ENCODE measurements at places on chromosomes 1 and 21. TPM values are rescaled to one million over a fixed set of nuclear protein-coding genes. Genes with fewer than 3 reads are reported as not detected.

- DNase-seq, result no peak
Observed at GRCh38 chr21:46083791-46084561, 13.9 kb upstream of the COL6A2 start.

DNA sequence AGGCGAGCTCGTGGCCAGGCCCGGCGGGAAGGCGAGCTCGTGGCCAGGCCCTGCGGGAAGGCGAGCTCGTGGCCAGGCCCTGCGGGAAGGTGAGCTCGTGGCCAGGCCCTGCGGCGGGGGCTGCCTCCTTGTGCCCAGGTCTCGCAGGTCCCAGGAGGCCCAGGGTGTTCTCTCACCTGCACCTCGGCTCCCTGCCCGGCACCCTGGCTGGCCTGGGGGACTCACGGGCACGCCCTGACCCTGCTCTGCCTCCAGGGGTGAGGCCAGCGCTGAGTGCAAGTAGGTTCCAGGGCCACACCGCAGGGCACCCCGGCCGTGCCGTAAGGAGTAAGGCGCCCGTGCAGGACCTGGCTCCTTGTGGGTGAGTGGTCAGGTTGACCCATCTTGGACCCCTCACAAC is 4.4 kb downstream of the SDF4 start:
- no peak for DNase-seq

GRCh38 chr1:150615346-150616201 is 13.8 kb downstream of the ENSA start:
- DNase-seq, result no peak

- no peak for DNase-seq
Observed at GRCh38 chr1:86345042-86345441, 51.1 kb downstream of the ODF2L start.

DNA sequence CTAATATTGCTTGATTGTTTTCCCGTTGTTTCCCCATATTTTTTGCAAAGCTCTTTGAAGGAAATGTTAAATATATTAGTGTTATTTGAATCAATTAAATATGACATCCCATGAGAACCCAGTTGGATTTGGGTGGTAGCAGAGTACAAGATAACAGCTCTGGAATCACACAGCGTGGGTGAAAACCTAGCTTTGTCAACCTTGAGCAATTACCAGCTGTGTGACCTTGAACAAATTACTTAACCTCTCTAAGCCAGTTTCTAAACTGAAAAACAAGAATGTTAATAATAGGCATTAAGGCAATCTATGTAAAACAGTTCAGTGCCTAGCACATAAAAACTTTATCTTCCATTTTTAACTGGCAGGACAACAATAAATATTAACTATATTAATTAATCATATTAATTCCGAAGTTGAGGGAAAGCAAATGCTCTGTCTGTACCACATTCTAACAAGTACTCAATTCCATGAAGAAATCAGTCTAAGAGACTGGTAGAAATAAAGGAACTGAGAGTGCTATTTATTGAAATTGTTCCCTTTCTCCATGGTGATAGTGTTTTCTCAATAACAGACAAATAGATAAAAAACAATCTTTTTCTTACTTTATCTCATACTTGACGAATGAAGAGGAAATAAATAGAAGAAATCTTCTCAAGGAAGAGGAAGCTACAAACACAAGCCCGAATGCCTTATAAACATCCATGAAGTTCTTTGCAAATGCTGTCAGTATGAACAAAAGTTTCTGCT is 27.0 kb downstream of the DNASE2B start:
- no peak for DNase-seq

DNA sequence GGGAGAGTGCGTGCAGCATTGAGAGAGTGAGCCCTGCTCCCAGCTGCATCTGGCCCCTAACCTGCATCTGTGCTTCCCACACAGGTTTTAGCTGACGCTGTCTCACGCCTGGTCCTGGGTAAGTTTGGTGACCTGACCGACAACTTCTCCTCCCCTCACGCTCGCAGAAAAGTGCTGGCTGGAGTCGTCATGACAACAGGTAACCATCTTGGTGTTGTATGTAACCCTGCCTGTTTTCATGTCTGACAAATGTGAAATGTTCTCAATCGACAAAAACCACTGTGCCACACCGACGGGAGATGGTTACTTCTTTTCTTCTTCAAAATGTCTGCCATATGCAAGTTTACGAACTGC is 105.8 kb downstream of the ADARB1 start:
- no peak for DNase-seq

DISC1 gene
- 0.91 TPM for total RNA-seq

Data from OCI-LY7 (cell line).